ENCODE measurements at places on chromosomes 16 and 17.

- DNase-seq: no peak
Observed at GRCh38 chr16:73126525-73126853, 78.6 kb upstream of the ZFHX3 start.

GRCh38 chr17:76969598-76970172, 101.5 kb downstream of the MGAT5B start:
- no peak for DNase-seq

DNA sequence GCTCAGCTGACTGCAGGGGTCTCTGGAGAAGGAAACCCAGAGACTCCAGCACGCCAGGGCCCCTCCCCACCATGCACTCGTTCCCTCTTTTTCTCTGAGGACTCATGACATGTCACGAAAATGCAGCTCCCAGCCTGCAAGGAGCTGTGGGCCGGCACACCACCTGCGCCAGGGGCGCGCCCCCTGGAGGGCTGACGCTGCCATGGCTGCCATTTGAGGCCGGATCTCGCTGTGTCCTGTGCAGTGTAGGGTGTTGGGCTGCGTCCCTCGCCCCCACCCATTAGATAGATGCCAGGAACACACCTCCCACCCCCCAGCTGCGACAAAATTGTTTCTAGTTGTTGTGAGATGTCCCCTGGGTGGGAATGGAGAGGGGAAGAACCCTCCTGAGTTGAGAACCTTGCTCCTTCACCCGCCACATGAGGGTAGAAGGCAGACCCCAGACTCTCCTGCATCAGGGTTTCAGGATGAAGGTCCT, 8.2 kb downstream of the SYNGR2 start:
- DNase-seq: no peak

DNA sequence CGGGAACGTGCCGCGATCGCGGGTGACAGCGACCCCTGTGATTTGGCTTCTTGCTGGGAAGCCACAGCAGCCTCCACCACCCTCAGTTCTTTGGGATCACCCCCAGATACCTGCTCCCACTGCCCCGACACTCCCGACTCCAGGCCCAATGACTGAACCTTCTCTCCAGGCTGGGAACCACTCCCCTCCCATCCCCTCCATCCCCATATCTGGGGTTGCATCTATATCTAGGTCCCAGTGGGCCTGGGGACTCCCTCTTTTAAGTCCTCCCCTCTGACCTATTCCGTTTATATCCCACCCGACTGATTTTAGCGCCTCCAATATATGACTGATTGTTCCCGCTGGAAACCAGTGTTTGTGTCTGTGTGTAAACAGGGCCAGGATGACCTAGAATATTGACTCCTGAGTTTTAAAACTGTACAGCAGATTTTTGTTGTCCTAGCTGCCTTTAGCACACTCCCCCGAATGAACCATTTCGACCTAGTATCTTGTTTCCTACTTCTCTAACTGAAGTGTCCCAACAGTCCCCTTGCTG, 667 bp downstream of the PSMD3 start:
- no peak for DNase-seq

GRCh38 chr17:29709866-29710519, 87.3 kb upstream of the CORO6 start:
- no peak for DNase-seq

DNA sequence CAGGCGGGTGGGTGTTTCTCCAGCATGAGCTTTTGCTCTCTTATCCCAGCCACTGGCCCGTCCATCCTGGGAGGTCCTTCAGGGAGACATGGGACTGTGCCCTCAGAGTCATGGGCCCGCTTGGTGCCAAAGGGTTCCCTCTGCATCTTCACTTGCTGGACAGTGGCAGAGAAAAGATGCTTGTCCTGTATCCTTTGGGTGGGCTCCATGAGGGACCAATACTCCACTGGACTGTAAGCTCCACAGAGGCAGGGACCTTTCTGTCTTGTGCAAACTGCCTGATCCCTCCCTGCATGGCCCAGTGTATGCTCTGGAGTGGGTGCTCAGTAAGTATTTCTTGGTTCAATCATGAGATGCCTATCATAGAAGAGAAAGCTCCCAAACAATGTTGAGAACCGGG, 184.8 kb upstream of the WSCD1 start:
- DNase-seq: no peak

DNA sequence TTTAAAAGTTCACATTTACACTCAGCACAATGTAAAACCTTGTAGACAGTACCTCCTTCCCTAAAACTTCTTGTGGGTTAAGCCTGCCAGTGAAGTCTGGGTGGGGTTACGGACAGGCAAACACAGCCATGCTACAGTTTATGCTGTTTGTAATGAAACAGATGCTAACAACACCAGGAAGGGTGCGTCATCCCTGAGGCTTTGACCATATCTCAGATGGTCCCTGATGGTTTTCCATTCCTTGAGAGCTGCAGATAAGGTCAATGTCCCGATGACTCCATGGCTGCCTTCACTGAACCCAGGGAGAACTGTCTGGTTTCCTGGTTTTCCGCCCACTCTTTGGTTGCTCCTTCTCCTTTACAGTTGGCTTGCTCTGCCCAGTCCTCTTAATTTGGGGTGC, 29.1 kb downstream of the GAS7 start:
- DNase-seq: no peak

DNA sequence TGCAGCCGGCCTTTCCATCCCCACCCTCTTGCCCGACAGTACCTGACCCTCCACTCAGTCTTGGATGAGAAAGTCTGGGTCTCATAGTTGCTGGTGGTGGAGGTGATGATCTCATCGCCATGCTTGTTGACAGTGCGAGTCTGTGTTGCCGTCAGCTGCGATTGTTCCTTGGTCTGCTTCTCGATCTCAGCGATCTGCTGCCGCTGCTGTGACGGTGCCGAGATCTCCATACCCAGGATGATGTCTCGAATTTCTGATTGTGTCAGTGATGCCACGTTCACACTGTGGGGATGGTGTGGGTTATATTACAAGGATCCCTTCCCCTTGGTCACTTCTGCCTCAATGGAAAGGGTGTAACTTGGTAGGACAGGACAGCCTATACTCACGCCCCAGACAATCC, 4.1 kb upstream of the RILP start:
- no peak for DNase-seq

DNA sequence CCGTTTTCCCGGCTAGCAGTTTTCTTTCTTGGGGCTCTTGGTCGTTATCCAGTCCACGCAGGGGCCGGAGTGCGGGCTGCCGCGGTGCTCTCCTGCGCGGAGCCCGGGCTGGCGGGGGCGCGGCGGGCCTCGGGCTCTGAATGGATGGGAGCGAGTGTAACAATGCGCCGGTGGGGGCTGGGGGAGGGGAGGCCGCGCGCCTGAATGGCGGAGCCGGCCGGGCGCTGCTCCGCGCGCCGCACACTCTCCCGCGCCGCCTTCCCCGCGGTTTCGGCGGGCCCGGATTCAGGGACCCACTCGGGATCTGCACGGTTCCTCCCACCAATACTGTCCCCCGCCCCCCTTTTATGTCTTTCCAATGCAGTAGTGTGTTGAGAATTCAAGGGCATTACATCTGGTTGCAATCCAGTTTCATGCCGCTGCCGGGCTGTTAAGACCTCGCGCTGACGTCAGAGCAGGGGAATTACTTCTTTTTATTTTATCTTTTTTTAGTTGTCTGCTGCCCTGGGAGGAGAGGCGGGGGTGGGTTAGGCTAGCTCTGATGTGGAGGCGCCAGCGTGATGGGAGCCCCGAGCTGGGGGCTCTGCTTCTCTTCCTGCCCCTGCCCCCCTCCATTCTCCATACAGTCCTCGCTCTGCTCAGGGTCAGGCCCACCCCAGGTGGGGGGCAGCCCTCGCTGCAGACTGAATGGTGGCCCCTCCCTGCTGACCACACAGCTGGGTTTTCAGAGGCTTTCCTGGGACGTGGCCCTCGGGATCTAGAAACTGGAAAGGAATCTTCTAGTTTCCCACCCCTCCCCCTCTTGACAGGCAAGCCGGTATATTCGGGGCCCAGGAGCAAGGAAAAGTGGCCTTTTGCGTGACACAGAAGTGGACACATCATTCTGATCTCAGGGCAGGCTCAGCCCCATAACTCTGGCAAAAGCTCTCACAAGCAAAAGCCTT, 1.8 kb downstream of the RAI1 start:
- DNase-seq: no peak

GRCh38 chr16:82389956-82390650, 220.1 kb upstream of the MPHOSPH6 start:
- DNase-seq: no peak

GRCh38 chr16:56836410-56837230, 28.4 kb upstream of the SLC12A3 start:
- DNase-seq: no peak

DNA sequence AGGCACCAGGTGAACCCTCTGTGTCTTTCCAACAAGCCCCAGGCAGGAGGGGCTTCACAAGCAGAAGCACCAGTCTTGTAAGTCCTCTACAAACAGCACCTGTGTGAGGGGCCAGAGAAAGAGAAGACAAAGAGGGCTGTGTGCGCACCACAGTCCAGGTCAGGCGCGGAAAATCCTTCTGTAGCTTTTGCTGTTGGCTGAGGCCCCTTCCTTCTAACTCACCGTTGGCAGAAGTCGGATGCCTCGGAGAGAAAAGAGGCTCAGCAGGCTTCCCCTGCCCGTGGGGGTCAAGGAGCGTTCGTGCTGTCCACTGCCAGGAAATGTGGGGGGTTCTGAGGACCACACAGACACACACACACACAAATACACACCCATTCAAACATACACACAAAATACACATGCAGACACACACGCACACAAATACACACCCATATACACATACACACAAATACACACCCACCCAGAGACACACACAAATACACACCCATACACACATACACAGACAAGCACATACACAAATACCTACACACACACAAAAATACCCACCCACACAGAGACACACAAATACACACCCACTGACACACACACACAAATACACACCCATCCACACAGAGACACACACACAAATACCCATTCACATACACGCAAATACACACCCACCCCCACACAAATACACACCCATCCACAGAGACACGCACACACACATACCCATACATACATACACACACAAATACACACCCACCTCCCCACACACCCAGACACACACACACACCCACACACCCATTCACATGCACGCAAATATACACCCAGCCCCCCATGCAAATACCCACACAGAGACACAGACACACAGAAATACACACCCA, 6.8 kb downstream of the ZG16B start:
- DNase-seq: no peak

GRCh38 chr16:69408475-69408874, 15.9 kb upstream of the CYB5B start:
- no peak for DNase-seq

DNA sequence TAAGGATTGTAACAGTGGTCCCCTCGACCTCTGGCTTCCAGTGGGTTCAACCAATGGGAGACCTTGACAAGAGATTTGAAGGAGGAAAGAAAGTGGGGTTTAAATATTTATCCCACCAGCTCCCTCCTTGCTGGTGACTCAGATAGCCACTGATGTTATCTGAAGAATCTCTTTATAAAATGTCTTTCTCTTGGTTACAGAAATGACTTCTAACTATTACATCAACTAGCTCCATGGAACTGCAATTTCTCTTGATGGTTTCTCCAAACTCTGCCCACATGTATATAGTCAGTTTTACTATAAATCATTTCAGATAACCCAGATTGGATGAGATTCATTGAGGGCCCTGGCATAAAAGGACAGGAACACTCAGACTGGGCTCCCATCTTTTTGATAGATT, 920.2 kb upstream of the SOX9 start:
- no peak for DNase-seq

- DNase-seq: no peak
Observed at GRCh38 chr17:18257268-18257981, 1.1 kb downstream of the FLII start.

DNA sequence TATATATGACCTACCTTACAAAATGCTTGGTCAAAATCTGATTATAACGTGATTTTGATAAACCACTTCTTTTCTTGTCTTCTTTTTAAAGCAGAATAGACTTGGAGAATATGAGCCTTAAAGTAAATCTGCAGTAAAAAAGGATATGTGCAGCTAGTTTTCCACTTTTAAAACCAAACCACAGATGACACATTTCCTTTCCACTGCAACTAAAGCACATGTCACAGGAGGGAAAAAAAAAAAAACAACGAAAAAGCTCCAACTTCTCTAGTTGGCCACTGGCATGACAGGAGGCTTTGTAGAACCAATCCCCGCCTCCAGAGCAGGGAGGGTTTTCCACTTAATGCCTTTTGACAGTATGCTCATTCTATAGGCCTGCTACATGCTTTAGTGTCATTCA, at the start of gene EVI2A:
TSS of gene EVI2A (minus strand) at position 142 of the 400 bp plus-strand sequence. CDS start 2,609 bp downstream, outside the sequence.
- no peak for DNase-seq

GRCh38 chr16:24085666-24086065, 170.5 kb upstream of the CACNG3 start:
- DNase-seq: no peak

DNA sequence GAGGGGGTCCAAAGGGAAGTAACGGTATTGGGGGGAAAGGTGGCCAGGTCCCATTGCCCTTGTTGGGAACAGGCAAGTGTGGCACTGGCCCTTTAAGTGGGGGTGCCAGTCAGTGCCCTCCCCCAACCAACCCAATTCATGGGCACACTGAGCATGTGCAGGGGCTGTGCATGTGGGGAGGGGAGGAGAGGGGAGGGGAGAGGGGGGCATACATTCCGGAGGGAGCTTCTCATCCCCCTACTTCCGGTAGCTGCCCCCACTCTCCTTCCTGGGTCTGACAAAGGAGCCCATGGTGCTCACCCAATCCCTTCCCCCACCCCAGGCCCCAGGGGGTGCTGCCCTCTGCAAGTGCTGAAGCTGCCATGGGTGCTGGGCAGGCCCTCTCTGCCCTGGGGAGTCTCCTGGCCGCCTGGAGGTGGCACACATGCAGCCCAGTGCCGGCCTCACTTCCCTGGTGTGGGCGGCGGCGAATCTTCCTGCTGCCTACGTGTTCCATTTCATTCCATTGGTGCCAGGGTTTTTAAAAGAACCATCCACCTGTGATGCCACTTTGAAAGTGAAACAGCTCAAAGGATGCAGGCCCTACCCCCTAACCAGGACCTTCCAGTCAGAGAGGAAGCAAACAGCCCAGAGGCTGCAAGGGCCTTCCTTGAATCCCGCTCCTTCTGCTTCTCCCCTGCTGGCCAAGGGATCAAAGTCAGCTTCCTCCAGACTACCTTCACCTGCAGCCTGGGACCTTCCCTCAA, 11.0 kb downstream of the HEXIM2 start:
- DNase-seq: no peak

DNA sequence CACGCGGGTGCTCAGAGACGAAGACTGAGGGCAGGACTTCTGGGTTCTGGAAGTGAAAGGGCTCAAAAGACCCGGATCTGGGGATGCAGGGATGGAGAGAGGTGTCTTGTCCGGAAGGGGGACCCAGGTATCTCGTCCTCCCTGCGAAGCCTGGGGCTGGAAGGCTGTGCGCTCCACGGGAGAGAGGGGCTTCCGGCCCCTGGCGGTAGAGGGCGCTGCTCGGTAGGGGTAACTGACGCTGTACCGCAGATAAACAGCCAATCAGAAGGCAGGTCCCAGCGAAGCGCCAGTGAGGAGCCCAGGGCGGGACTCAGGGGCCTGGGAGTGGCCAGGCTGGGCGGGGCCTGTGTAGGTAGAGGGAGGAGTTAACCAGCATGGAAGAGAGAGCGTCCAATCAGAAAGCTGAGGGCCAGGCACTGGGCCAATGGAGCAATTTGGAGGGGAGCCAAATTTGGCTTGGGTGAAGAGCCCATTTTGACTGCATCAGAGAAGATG, 804 bp downstream of the TGFB1I1 start:
- DNase-seq: no peak

All from cortex of kidney (tissue), 1 donor.